ENCODE measurements at places on chromosomes 11 and 22.

DNA sequence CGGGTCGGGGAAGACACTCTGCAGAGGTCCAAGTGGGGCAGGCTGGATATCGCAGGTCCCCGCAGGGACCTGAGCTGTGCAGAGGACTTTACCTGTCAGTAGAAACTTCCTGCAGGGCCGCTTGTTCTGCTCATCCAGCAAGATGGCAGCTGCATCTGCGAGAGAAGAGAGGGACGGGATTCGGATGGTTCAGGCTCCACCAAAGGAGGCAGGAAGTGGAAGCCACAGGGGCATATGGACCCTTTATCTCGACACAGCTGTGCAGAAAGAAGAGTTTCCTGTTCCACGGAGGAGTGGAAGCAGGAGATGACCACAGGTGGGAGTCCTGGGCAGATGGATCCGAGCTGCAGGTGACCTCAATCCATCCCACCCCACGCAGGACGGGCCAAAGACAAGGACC, 22.5 kb downstream of the CABP7 start:
- DNase-seq, result no peak

DNA sequence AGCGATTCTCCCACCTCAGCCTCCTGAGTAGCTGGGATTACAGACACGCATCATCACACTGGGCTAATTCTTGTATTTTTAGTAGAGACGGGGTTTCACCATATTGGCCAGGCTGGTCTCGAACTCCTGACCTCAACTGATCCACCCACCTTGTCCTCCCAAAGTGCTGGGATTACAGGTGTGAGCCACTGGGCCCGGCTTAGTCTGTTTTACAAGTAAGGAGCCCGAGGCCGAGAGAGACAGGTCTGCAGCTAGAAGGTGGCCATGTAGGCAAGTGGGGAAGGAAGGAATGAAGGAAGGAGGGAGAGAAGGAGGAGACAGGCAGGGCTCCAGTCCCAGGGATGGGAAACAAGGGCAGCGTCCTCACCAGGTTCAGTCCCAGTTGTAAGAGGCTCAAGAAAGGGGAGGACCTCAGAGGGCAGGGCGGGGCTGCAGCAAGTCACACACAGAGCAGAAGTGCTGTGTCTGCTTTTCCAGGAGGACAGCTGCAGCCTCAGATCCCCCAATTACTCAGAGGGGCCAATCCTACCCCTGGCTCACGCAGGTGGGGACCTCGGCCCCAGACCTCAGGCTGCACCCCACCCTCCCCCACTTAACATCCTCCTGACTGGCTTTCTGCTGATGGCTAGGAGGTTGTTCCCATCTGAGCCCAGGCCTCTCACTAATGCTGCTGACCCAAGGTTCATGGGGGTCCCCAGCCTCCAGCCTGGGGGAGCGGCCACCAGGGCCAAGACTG, 53.8 kb upstream of the PRR5 start:
- no peak for DNase-seq

DNA sequence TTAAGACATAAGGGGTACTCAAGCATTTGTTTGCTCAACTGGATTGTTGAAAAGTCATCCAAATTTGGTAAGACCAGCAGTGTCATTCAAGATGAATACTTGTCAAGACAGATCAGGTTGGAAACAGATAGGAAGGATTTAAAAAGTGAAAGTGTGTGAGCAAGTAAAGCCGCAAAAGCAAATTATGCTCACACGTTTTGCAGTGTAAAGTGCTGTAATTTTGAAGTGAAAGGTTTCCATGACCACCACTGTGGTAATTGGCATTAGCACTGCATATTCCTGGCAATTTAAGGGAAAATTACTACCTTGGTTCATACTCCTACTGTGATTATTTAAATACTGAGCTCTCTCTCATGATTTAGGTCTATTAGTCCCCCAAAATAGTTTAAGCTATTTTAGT, 704.1 kb upstream of the CCDC179 start:
- DNase-seq, result no peak

- DNase-seq, result peak; percentile 70
Observed at GRCh38 chr11:554428-555226, 5.9 kb downstream of the LMNTD2 start.

- no peak for DNase-seq
Observed at GRCh38 chr22:19065298-19065859, 56.8 kb downstream of the DGCR2 start.

DNA sequence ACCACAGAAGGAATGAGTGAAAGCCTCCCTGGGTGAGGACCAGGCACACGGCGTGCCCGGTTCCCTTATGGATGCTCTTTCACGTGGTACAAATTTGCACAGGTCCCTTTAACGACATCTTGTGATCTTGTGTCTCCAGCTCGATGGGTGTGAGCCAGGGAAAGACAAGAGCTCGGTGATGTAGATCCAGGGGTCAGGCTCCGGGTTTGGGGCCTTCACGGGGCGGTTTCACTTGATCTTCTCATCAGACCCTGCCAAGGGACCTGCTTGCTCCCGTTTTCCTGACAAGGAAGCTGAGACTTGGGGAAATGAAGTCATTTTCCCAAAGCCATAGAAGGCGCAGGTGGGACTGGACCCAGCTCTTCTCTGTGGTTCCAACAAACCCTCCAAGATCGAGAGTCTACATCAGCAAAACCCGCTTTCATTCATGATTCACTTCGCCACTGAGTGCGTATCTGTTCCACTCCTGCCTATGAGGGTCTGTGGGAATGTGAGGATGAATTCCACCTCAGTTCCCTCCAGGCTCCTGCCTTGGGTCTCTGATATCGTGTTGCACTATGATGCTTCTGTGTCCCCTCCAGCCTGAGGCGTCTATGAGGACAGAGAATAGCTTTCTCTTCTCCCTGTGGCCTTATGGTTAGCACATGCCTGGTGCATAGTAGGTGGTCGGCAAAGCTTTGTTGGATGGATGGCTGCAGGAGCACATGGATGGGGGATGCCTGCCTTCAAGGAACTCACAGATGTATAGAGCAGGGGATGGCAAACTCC, 45.0 kb upstream of the ANO1 start:
- DNase-seq, result no peak

- DNase-seq, result no peak
Observed at GRCh38 chr11:95375886-95376285, 144.9 kb upstream of the SESN3 start.

DNA sequence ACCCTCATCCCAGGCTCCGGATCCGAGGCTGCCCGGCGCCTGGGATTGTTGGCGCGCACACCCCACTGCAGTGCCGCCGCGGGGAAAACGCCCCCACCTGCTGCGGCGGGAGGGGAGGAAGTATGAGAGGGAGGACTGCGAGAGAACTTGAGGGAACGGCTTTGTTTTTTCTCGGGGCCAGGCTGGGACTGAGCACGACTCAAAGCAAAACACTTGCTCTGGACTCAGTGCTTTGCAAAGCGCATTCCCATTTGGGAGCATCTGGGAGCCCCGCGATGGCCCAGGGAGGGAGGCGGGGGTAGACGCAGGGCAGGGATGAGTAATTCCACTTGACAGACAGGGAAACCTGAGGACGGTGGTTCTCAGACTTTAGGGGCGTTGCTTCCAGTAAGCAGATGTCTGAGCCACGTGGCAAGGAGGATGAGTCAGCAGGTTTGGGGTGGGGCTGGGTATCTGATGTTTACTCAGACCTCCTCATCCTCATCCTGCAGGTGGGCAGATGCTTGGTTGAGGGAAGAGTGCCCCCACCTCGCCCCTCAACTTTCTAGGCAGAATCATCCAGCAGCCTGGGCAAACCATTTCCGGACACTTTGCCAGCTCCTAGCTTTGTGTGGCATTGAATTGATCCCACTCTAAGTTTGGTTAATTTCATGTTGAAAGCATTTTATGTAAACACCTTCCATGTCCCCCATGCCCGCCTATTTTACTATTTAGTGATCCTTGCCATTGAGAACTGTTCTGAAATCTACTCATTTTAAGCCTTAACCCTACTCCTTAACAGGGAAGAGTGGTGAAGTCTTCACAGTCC, 1.5 kb downstream of the MIAT start:
- peak; percentile 28 for DNase-seq

GRCh38 chr22:49036513-49036912, 791.2 kb downstream of the BRD1 start:
- DNase-seq, result no peak

DNA sequence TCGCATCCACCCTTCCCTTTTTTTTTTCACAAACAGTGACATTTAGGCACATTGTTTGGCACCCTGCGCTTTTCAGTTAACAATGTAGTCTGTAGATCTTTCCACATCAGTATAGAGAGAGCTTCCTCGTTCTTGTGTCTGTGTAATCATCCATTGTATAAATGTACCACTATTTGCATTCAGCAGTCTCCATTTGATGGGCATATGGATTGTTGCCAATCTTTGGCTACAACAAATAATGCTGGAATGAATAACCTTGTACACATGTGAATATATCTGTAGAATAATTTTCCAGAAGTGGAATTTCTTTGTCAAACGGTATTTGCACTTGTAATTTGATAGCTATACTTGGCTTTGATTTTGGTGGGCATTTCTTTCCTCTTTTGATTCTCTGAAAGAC, 17.1 kb downstream of the MPEG1 start:
- DNase-seq, result no peak

DNA sequence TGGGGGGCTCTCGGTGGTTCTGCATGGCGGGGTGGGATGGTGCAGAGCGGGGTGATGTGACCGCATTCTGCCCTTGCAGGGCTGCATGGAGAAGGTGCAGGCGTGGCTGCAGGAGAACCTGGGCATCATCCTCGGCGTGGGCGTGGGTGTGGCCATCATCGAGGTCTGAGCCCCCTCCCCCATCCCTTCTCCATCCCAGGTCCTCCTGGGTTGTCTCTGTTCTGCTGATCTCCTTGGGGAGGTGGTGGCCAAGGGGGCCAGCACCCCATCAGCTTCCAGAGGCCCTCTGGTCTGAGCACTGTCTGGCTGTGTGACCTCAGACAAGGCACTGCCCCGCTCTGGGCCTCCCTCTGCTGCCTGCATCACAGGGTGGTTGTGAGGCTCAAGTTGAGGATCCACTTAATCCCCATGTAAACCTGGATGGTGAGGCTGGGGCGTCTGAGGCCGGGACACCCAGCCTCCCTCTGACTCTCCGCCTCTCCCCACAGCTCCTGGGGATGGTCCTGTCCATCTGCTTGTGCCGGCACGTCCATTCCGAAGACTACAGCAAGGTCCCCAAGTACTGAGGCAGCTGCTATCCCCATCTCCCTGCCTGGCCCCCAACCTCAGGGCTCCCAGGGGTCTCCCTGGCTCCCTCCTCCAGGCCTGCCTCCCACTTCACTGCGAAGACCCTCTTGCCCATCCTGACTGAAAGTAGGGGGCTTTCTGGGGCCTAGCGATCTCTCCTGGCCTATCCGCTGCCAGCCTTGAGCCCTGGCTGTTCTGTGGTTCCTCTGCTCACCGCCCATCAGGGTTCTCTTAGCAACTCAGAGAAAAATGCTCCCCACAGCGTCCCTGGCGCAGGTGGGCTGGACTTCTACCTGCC, 53.3 kb downstream of the CD82 start:
- DNase-seq, result no peak

GRCh38 chr22:41833369-41834004, 582 bp downstream of the SREBF2 start:
- DNase-seq, result peak; percentile 49

DNA sequence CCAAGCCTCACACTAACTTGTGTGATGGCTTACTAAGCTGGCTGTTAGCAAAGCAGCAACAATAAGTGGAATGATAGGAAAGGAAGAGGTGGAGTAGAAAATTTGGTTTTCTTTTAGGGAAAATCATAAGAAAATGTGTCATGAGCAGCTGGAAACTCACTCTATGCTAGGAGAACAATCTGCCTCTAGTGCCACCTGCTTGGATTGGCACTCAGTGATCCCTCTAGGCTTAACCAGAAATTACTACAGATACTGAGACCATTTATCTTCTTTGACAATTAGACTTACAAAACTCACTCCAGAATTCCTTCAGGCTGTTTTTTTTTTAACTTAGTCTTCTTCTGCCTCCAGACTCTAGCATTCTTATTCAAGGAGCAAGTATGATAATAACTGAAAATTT, 117.3 kb downstream of the CD44 start:
- DNase-seq, result no peak

DNA sequence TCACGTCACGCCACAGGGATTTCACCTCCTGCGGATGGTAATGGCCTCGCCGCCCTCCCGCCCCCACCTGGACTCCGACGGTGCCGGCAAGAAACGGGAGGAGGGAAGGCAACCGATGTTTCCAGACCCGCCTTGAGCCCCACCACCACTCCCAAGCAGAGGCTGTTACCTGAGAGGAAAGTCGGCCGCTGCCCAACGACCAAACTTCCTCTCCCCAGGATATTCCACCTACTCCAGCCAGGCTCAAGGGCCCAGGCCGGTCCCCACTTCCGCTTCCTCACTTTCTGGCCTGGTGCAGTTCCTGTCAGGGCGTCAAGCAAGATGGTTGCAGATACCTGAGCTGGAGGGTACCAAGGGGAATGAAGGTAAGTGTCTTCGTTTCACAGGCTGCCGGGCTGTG, at the start of gene ENTHD1:
Gene ENTHD1, minus strand, starts transcription at position 235 of the 400 bp plus-strand sequence. CDS start 6,012 bp downstream, outside the sequence.
- no peak for DNase-seq

DNA sequence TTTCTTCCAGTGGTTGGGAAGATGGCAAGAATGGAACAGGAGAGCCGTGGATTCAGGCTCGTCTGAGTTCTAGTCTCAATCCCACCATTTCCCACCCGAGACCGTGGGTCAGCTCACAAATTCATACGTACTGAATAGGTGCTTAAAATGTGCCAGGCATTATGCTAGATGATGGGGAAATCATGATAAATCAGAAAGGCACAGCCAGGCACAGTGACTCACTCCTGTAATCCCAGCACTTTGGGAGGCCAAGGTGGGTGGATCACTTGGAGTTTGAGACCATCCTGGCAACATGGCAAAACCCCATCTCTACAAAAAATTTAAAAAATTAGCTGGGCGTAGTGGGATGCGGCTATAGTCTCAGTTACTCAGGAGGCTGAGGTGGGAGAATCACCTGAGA, 7.1 kb downstream of the TRIOBP start:
- no peak for DNase-seq

Measured in memory B cell (primary cell).